ENCODE measurements at places on chromosomes 12 and 14.
A peak's percentile ranks its signal among the peaks of the same experiment; 100 is the strongest.

DNA sequence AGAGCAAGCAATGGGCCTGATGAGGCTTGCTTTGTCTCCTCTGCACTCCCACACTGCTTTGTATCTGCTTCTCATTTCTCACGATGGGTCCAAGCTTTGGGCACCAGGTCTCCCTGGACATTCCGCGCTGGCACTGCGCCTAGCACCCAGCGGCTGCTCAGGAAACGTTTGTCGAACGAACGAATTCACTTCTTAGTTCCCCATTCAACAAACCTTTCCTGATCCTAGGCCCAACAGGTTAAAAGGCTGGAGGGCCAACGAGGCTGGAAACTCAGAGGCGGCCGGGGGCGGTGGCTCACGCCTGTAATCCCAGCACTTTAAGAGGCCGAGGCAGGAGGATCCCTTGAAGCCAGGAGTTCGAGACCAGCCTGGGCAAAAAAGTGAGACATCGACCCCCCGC, 1.0 kb upstream of the GLRX5 start:
- no peak for DNase-seq

- no peak for DNase-seq
These were observed 122.4 kb downstream of the MIPOL1 start for GRCh38 chr14:37320106-37320505.

- peak; percentile 16 for DNase-seq
These were observed 981.4 kb downstream of the BCL11B start for GRCh38 chr14:98290596-98290995.

DNA sequence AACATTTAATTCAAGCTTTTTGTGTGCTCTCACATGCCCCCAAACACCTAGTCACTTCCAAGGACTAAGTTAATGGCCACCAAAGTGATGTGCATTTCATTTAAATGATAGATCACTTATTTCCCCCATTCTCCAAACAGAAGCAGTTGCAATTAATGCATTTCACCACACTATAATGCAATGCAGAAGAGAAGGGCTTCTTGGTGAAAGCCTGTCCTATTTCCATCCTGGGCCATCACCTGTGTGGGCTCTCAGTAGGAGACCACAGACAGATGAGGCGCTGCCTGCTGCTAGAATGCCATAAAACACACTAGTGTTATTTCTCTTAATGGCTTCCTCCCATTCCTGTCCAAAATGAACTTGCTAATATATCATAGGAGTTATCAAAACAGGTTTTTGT, 151.2 kb downstream of the GPR65 start:
- no peak for DNase-seq

Data from stimulated activated CD4-positive, alpha-beta T cell treated with anti-CD3 and anti-CD28 coated beads, Interleukin-12 subunit alpha, Interleukin-12 subunit beta, amount 100 ng/mL, for 4 hours (primary cell).